Left ventricle myocardium superior (tissue), 1 donor: ENCODE measurements at places on chromosomes 12 and 14.

- peak; percentile 73 for DNase-seq
Measured at GRCh38 chr12:122946690-122947341, 19.4 kb downstream of the ABCB9 start.

DNA sequence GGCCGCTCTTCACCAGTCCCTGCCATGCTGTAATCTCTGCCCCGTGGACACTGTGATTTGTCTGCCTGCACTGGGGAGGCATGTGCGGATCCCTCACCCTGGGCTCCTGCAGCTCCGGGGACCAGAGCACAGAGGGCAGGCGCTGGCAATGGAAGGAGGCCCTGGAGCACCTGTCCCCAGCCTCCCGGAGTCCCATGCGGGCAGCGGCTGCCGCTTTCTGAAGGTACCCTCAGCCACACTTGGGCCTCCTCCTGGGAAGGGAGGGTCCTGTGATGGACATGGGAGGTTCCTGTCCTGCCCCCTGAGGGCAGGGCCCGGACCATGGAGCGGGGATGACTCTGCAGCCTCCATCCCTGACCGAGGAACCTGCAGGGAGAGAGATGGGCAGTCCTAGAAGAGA lies 297.4 kb upstream of the SFSWAP start:
- no peak for DNase-seq

DNA sequence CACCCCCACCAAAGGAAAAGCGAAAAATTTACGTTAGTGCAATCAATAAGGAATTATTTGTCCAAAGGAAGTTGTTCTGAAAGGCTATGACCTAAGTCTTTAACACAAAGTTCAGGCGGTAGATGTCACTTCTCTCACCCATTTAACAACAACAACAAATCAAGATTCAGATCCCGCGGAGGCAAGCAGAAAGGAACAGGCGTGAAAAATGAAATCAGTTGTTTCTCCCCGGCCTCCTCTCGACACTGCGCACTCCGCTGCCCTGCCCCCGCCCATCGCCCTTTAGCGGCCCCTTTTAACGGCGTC lies 1.4 kb downstream of the DENND5B start:
- DNase-seq = peak; percentile 81

DNA sequence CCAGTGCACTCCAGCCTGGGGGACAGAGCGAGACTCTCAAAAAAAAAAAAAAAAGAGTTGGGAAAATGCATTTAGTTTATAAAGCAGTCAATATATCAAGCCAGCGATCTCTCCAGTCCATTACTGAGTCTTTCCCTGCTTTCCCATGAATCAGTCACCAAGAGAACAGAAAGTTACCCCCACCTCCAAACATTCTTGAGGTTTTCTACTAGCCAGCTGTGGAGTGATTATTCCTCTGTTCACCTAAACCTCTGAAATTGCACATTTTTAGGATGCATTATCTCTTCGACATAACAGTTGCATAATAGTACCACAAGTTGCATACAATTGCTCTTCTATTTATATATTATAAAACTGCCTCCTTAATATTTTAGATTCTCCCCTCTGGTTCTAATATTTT lies 134.8 kb upstream of the DIO3 start:
- DNase-seq = no peak

DNA sequence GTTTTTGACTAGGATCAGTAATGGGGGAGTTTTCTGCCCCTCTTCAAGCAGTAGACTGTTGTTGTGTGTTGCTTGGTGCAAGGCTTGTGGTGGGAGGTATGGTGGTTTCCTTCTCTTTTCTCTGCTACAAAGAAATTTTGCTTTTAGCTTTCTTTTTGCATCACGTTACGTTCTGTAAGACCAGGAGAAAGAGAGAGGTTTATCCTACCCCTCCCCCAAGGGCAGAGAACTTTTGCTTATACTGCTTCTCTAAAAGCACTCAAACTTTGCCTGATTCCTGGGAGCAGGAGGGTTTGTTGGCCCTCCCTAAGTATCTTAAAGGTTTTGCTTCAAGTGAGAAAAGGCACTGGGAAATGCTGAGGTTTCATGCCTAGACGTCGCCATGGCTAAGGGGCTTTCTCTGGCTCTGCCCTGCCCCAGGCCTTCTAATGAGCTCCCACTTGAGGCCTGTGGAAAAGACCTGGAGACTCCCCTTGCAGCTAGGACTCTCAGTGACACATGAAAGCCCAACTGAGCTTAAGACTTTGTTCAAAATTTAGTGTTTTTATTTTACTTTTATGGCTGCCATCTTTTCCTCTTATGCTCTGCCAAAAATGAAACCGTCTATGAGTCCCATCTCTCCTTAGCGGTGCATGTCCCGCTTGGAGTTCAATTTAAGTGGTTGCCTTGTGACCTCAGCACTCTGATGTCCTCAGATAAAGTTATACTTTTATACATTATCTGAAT lies 49.2 kb downstream of the EIF2S3B start:
- no peak for DNase-seq

GRCh38 chr12:89528434-89528833 lies 2.6 kb upstream of the POC1B start:
- DNase-seq = no peak

DNA sequence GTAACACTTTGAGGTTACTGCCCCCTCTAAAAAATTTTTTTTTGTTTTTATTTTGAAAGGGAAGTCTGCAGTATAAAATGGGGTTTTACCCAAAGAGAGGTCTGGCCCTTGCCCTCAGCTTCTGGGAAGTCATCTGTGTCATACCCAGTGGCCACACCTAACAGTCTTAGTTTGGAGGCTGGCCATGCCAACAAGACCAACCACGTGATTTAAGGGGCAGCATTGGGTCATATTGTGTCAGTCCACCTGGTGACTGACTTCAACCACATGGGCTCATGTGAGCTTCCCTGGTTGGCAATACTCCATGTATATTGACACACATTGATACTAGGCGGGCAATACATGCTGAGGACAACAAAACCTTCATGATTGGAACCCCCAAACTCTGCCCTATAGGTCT lies 173.9 kb downstream of the GXYLT1 start:
- DNase-seq = no peak

- no peak for DNase-seq
Measured at GRCh38 chr12:90292183-90292582, 583.5 kb upstream of the ATP2B1 start.

- DNase-seq = peak; percentile 75
Measured at GRCh38 chr12:123237646-123238329, 4.6 kb downstream of the MTRFR start.

GRCh38 chr12:31249356-31249755 lies 76.6 kb downstream of the SINHCAF start:
- no peak for DNase-seq
